ENCODE measurements at places on chromosomes 4 and X.

DNA sequence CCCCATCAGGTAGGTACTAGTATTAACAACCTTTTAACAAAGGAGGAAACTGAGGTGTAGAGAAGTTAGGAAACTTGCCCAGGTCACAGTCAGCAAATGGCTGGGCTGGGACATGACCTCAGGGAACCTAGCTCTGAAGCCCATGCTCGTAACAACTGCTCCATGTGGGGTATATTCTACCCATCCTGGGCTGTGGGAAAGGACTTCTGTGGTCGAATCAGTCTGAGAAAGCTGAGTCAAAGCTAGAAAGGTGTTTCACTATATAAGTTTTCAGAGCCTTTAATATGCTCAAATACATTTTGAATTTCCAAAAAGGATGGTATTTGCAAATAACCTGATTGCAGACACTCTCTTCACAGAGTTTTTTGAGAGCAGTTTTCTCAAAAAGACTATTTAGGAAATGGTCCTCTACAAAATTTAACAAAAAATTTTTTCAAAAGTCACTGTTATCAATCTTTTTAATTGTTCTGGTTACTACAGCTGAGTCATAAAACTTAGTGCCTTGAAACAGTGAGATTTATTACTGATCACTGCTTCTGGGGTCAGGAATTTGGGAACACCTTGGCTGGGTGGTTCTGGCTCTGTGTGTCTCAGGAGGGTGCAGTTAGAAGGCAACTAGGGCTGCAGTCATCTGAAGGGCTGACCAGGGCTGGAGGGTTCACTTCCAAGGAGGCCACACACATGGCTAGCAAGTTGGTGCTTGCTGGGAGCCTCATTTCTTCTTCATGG lies 53.6 kb downstream of the NSG1 start:
- DNase-seq: no peak

- no peak for DNase-seq
Measured at GRCh38 chrX:123337886-123338639, 154.0 kb downstream of the GRIA3 start.

GRCh38 chr4:162803378-162803777 lies 363.3 kb downstream of the NAF1 start:
- DNase-seq: no peak

DNA sequence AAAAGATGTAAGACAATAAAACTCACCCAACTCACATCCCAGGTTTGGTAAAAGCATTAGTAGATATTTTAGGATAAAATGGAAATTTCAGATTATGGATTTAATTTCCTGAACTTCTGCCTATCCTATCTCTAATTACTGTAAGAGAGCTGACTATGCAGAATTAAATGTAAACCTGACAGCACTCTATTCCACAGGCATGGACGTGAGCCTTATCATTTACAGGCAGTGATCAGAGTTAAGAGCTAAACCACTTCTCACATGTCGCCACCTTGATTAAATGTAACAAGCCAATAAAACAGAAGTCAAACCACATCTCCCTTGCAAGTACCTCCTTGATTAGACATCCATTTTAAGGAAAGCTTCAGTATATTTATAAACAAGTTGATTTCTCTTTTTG lies 97.5 kb upstream of the CBR4 start:
- DNase-seq: no peak

- DNase-seq: no peak
Measured at GRCh38 chr4:149836546-149836945, 20.9 kb upstream of the IQCM start.

GRCh38 chr4:5158825-5159224 lies 107.5 kb downstream of the STK32B start:
- DNase-seq: no peak

DNA sequence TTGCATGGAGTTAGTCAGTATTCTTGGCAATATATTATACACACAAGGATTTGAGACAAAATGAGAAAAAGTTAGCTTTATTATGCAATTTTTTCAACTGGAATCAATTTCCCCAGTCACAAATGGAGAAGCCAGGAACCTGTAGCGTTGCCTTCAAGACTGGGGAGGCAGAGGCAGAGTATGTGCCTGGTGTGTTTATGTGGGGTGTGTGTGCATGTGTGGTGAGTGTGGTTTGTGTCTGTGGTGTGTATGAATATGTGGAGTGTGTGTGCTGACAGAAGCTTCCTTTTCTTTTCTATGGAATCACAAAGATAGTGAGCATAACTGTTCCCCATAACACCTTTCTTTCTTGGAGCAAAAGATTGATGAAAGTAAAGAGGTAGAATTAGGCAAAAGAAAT lies 37.0 kb downstream of the TNIP3 start:
- no peak for DNase-seq

DNA sequence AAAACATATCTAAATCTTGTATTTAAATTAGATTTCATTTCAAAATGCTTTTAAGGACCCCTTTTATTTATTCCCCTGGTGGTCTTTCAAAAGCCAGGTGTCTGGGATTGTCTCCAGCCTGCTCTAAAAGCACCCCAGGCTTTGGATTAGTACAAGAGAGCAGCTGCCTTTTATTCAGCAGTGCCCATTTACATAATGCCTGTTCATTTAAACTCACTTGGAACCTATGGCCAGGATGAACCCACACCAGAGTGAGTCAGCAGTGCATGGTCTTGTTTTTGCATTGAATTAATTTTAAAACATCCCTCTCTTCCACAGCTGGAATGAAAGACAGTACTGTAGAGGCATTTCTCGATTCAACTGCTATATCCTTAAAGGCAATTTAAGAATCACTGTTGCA lies 64.1 kb upstream of the TENM3 start:
- no peak for DNase-seq

DNA sequence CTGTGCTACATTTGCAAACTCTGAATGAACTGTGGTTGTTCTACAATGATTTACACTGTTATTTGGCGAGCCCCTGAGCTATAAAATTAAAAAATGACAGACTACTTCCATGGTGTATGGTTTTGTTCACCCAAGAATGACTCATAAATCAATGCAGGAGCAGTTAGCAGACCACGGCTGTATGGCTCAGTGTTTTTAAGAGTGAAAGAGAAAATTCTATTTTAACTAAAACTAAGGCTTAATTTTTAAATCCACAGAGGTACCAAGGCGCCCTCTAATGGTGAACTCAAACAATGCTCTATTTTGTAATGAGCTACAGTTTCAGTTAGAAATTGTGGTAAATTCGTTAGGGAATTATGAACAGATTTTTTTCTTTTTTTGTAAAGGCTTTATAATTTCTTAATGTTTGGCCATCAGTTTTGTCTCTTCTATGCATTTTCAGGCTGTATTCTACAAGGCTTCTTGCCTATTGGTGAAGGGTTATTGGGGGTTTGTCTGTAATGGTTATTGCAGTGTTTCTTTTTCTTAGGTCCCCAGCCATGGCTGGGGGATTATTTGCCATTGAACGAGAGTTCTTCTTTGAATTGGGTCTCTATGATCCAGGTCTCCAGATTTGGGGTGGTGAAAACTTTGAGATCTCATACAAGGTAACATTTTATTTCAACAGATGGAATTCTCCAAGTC lies 32.5 kb downstream of the HMGB2 start:
- no peak for DNase-seq

DNA sequence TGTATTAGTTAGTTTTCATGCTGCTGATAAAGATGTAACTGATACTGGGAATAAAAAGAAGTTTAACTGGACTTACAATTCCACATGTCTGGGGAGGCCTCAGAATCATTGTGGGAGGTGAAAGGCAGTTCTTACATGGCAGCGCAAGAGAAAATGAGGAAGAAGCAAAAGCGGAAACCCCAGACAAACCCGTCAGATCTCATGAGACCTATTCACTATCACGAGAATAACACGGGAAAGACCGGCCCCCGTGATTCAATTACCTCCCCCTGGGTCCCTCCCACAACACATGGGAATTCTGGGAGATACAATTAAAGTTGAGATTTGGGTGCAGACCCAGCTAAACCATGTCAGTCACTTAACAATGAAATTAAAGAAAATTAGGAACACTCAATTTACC lies 499.1 kb downstream of the FSTL5 start:
- no peak for DNase-seq

DNA sequence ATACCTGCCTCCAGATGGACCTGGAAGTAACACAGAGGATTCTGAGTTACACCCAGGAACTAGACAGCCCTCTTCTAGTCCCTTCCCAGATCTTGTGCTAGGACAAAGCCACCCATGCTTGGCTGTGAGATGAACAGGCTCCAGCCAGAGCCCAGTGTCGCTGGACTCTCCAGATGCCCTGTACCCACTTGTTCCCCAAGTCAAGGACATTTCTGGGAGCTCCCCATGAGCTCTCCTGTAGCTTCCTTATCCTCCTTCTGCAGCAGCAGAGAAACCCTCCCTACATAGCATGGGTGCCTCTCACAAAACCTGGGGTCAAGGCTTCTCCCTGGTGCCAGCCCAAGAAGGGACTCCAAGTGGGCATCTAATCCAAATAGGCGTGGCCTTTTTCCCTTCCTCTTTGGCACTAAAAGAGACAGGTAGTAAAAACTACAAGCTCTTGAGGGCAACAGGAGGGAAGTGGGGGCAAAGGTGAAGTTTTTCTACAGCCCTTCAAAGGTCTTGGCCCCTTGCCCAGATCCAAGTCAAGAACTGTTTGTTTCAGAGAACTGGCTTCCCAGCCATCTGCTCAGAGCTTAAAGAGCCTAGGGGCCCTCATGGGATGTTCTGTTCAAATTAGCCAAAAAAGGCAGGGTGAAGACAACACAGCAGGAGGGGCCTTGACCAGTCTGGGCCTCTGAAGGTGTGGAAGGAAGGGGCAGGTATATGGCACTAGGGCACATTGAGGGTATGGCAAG lies 8.5 kb upstream of the ERCC6L start:
- DNase-seq: no peak

DNA sequence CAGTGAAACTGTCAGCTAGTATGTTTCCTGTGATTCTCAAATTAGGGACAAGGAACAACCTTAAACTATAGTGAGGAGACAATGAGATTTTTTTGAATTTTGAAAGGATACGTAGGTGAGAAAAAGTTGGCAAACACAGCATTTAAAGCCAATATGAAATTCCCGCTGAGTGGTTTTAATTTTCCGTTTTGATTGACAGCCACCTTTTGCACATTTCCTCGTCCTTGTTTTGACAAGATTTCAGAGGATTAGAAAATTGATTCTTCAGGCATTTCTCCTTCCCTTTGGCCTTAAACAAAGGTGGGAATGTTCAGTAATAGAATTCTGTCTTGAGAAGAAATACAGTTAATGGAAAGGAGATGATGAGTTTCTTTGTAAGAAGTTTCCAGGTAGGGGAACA lies 52.2 kb downstream of the RAPGEF2 start:
- DNase-seq: no peak

DNA sequence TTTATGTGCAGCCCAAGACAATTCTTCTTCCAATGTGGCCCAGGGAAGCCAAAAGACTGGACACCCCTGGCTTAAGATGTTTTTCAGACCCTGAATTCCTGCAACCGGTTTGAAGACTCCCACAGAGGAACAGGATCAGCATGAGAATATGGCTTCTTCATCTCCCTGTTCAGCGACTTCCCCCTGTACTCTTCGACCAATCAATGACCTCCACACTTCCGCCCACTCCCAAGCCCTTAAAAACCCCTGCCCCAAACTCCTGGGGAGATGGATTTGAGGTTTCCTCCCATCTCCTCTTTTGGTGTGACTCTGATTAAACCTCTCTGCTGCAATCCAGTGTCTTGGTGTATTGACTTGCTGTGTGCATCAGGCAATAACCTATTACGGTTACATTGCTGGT lies 344.4 kb downstream of the NR3C2 start:
- DNase-seq: no peak

- DNase-seq: no peak
Measured at GRCh38 chr4:27350161-27350560, 489.5 kb downstream of the STIM2 start.

GRCh38 chr4:53436251-53436650 lies 58.8 kb downstream of the FIP1L1 start:
- no peak for DNase-seq

- no peak for DNase-seq
Measured at GRCh38 chr4:94495408-94495807, 43.7 kb downstream of the PDLIM5 start.

- DNase-seq: no peak
Measured at GRCh38 chr4:7699031-7699430, 240.6 kb downstream of the AFAP1 start.

GRCh38 chrX:2561456-2561855 lies 60.7 kb upstream of the DHRSX start:
- DNase-seq: no peak

DNA sequence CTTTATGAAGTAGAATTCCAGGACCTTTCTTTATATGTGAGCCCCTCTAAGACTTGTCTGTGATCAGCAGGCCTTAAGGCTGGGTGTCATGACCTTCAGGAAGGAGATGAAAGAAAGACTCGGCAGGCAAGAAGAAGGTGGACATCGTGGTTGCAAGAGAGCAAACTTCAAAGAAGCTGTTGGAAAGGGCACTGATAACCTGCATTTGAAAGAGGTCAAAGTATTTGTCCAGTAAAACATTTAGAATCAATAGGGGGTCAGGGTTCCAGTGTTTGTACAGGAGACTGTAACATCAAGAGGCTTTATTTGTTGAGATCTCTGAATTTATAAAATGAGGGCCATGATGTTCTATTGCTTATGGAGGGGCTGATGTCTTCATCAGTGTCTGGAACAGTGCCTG lies 44.2 kb downstream of the COMMD8 start:
- no peak for DNase-seq

DNA sequence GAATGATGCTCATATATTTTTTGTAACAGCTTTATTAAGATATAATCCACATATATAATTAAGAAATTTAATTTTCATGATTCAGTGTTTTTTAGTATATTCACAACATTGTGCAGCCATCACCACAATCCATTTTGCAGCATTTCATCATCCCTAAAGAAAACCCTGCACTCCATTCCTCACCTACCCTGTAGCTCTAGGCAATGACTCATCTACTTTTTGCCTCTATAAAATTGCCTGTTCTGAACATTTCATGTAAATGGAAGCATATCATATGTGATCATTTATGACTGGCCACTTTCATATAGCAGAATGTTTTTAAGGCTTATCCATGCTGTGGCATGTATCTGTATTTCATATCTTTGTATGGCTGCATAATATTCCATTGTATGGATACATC lies 339.9 kb downstream of the MAPK10 start:
- no peak for DNase-seq

GRCh38 chr4:100682477-100683218 lies 164.8 kb upstream of the EMCN start:
- no peak for DNase-seq

DNA sequence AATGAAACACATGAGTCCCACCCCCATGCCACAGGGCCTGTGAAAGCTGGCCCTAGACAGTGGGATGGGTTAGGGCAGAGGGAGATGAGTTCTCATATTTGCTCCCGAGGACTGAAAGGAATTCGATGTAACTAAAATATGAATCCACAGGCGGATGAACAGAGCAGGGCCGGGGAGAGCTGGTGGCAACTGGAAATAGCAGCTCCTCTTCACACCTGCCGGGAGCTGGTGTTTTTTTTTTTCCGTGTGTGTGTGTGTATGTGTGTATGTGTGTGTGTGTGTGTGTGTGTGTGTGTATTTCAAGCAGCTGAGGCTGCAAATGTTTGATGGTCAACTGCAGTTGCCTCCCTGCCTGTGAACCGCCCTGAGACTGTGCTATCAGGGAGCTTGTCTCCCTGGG lies 115.1 kb upstream of the PSAPL1 start:
- no peak for DNase-seq
